ENCODE measurements at places on chromosomes 3 and 15.

- peak; percentile 48 for DNase-seq
Measured at GRCh38 chr3:129118745-129119144, 2.9 kb downstream of the RAB43 start.

GRCh38 chr15:84658788-84659411, 901 bp upstream of the NMB start:
- no peak for DNase-seq

DNA sequence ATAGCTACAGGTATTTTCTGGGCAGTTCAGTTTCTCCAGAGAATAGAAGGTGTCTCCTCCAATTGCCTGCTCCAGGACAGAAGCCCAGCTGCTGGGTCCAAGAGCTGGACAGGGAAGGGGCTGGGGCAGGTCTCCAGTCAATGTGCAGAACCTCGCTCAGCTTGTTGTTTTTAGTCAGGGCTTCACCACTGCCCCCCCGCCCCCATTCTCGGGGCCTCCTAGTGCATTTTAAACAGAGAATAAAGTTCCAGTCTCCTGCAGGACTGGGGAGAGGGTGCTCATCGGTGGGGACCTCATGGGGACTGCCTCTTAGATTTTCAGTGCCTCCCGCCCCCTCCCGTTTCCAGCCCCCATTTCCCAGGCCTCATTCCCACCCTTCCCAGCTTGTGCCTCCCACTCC, 216.6 kb downstream of the XXYLT1 start:
- DNase-seq = no peak

DNA sequence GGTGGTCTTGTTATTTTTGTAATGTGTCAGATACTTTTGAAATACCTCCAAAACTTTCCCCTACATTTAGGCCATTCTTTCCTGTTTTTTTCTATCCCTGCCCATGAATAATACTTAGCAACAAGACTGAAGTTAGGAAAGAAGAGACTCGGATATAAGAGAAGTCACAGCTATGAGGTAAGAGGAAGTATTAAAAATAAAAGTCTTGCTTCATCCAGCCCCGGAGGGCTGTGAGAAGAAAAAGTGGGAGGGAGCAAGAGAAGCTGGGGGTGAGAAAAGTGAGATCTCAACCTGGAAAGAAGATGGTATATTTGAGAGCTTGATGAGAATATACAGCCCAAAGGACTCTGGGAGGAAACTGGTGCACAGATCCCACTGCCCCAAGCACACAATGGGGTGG, 213.5 kb upstream of the CDIN1 start:
- no peak for DNase-seq

- peak; percentile 48 for DNase-seq
Measured at GRCh38 chr15:41772720-41773331, 1.5 kb upstream of the MAPKBP1 start.

- no peak for DNase-seq
Measured at GRCh38 chr15:69609176-69609575, 156.6 kb downstream of the RPLP1 start.

DNA sequence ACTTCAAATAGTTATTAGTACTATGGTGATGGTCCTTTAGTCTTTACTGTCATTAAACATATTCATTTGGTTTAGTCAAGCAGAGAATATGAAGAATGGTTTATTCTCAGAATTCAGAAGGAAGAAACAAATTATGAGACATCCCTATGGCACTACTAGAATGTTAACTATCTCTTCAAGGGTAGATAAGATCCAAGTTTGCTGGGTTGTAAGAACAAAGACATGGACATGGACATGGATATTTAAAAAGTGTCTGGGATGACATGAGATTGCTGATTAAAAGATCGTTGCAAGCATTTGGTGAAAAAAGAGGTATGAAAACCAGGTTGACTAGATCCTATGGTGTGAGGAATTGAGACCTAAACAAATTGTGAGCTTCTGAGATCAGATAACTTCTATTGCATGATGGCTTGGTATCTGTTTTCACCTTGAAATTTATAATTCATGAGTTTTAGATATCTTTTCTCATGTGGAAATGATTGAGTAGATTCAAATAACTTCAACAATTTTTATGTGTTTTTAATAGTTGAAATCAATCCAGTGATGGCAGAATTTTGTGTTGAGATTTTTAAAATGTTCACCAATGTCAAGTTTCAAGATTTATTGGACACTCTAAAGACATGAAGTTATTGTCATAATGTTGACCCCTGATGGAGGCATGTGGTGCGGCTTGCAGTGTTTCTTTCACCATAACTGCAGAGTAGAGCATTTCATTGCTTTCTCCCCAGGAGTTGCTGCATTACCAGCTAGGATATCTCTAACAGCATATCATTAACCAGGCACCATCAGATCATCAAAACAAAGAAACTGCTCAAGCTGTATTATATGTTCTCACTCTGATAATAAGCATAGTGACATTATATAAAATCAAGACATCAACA, 72.6 kb downstream of the NAALADL2 start:
- no peak for DNase-seq

- DNase-seq = no peak
Measured at GRCh38 chr3:178754852-178755510, 218.7 kb downstream of the KCNMB2 start.

DNA sequence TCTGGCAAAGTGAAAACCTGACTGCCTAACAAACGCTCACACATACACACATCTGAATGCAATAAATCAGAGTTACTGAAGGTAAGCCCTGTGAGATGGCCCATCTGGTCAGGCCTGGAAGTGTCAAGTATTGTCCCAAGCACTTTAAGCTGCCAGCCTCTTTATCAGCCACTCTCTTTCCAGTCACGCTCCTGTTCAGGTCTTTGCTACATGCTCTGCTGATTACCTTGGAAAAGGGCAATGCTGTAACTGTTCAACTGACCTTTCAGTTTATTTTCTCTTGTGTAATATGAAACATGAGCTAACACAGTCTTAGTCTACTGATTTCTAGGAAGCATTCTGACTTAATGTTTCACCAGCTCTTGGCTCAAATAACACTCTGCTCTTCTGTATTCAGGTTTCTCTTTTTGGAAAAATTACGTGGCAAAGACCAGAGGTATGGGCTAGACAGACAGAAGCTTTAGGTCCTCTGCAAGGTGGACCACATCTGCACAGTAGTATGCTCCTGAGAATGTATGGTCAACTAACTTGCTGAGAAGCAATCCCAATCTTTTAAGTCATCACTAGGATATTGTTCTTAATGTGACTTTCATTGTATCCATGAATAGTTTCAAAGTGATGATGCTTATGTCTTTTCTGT, 44.5 kb downstream of the GBE1 start:
- DNase-seq = no peak

DNA sequence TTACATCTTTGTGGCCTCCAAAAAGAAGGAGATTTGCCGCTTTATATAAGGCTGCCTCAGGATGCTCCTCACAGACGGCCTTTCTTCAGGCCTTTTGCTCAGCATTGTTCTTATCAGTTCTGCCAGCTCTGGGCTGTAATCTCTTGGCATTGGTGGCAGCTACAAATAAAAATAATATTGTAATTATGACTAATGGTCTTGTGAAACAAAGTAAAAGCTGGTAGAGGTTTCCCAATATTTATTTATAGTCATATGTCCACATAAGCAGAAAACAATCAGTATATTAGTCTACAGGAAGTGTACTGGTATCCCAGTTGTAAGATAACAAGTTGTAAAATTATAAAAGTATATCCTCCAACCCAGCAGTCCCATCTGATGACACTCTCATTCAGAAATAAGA, 7.3 kb downstream of the NEK4 start:
- DNase-seq = no peak

DNA sequence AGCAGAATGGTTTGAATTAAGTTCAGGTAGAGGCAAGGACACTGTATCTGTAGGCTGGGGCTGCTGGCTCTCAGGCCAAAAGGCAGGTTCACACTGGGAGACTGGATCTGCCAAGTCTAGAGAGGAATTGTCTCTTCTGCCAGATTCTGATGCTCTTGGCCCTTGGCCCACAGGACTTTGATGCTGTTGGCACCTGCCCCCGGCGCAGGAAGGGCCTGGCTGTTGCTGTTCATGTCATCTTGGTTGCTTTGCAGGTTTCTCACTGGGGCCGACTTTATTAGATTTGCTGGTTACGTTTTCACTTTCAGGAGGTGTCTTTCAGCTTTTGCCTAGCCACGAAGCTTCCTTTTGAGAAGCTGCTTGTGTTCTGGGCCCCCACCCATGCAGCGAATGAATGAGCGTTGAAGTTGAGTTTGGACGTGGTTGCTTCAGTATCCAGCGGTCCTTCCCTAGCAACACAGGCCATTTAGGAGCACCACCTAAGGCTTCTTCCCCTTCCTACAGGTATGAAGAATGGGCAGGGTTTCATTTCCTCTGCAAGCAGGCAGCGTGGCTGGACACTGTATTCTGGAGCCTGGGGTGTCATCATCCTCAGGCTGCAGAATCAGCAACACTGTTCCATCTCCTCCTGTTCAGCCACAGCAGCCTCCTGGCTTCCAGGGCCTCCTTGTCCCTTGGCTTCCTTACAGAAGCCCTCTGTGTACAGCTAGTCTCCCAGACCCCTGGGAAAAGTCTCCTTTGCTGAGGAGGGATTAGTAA, 65.6 kb upstream of the PRR23C start:
- no peak for DNase-seq

- DNase-seq = no peak
Measured at GRCh38 chr15:78243491-78243941, 9.2 kb upstream of the ACSBG1 start.

- DNase-seq = no peak
Measured at GRCh38 chr15:77148191-77148590, 77.3 kb upstream of the TSPAN3 start.

GRCh38 chr3:112136046-112136445, 3.0 kb upstream of the GCSAM start:
- DNase-seq = no peak

- no peak for DNase-seq
Measured at GRCh38 chr3:193236599-193236998, 4.4 kb upstream of the PLAAT1 start.

- no peak for DNase-seq
Measured at GRCh38 chr15:101256757-101257156, 4.9 kb upstream of the CHSY1 start.

GRCh38 chr3:158780766-158781165, 21.1 kb upstream of the MFSD1 start:
- DNase-seq = no peak

DNA sequence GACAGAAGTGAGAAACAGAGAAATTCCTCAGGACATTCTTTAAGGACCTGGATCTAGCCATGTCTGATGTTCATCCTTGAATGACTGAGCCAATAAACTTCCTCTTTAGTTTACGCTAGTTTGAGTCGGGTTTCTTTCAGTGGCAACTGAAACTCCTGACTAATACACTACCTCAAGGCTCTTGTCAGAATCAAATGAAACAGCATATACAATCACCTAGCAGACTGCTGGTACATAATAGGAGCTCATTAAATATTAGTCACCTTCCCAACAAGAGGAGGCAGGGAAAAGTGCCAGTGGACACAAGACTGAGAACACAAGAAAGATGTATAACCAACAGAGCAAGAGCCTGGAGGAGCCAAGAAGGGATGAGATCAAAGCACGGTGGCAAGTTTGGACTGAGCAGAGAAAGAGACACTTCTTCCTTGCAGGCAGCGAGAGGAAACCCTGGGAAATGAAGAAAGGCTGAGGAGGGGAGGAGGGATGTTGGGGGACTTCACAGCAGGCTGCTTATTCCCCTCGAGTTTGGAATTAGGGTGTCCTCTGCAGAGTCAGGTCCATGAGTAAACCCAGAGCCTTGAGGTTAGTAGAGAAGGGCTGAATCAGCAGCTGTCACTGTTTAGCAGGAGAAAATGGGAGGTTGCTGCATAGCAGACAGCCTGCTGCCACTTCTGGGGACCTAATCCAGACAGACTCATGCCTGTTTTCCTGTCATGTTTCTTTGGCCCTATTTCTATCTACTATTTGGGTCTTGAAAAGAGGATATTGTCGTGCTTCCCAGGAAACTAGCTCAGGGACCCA, 73.3 kb downstream of the MRPL46 start:
- DNase-seq = no peak

GRCh38 chr3:167854846-167855245, 119.3 kb downstream of the SERPINI1 start:
- no peak for DNase-seq
